ENCODE measurements at places on chromosomes 4 and X.
A peak's percentile ranks its signal among the peaks of the same experiment; 100 is the strongest.

GRCh38 chr4:1556541-1557220 is 127.4 kb downstream of the FAM53A start:
- no peak for DNase-seq

DNA sequence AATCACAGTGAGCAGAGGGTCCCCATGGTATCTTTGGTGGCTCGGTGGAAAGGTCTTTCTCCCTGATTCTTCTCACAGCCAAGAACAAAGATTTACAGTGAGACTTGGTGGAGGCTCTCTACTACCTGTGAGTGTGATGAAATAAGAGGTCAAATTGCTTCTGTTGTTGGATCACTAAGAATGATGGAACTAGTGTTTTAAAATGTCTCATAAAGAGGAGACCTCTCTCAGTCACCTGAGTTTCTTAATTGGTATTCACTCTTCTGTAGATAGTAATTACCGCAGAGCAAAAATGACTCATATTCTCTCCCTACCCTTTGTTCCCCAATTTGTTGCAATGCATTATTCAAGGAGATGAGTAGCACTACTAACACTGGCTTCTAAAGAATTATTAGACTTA is 100.9 kb upstream of the TBC1D9 start:
- DNase-seq, result peak; percentile 2

GRCh38 chrX:107675823-107676555 is 47.7 kb downstream of the PRPS1 start:
- no peak for DNase-seq

- DNase-seq, result peak; percentile 22
These were observed 45.8 kb downstream of the TET2 start for GRCh38 chr4:105192474-105192873.

- DNase-seq, result no peak
These were observed 199.7 kb downstream of the CRLF2 start for GRCh38 chrX:1012678-1013300.

GRCh38 chr4:183360161-183360919 is 38.1 kb upstream of the CLDN24 start:
- no peak for DNase-seq

- DNase-seq, result no peak
These were observed 17.0 kb downstream of the PDGFC start for GRCh38 chr4:156954587-156954986.

- no peak for DNase-seq
These were observed 128.7 kb downstream of the AKAP4 start for GRCh38 chrX:50072110-50072509.

GRCh38 chr4:88674565-88674964 is 23.1 kb downstream of the NAP1L5 start:
- DNase-seq, result no peak

DNA sequence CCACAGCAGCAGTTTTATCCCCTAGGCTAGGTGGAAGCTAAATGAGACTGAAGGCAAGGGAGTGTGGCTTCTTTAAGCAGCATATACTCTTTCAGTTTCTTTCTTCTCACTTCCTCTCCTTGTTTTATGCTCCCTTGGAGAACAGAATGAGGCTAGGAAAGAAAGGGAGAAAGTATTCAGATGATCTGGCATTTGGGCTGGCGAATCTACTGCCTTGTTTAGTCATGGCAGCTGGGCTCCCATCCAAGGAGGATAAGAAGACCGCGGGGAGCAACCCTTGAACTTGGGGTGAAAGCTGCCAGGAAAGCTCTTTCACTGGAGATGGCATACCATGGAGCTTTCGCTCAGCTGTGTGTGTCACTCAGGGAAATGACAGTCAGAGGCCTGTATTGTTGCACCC is 72.1 kb downstream of the ARHGEF38 start:
- DNase-seq, result no peak

- peak; percentile 27 for DNase-seq
These were observed 1.8 kb downstream of the ABCD1 start for GRCh38 chrX:153726286-153727122.

DNA sequence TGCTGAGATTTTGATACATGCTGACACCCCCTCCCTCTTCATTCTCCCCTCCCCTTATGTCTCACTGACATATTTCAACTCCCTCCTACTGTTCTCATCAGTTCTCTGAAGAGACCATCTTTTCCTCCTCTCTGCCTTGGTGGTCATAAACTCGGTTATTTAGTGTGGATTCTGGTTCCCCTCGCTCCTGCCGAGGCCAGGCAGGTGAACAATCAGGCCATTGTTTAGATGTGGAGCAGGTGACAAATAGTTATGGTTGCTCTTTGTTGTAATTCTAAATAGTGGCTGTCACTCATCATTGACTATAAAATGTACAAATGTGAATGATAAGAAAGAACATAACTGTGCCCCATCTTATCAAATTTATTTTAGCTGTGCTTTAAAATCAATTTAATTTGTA is 324.6 kb downstream of the BCOR start:
- no peak for DNase-seq

DNA sequence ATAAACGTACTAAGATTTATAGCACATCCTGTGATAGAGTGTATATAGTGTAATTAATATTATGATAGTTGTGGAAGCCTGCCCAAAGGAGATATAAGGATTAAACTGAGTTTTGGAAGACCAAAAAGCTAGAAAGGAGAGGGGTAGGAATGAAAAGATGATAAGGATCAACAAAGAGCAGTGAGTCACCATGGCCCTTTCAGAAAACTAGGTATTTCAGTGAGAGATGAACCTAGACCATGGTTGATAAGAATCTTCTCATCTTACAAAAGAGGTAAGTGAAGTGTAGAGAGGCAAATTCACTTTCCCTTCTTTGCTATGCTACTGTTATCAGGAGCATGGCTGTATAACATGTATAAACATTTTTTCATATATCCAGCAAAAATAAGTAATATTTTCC is 133.8 kb upstream of the PLAC1 start:
- DNase-seq, result no peak

- no peak for DNase-seq
These were observed 268.6 kb upstream of the SLIT2 start for GRCh38 chr4:19983072-19983471.

- no peak for DNase-seq
These were observed 92.0 kb upstream of the EMCN start for GRCh38 chr4:100609810-100610209.

DNA sequence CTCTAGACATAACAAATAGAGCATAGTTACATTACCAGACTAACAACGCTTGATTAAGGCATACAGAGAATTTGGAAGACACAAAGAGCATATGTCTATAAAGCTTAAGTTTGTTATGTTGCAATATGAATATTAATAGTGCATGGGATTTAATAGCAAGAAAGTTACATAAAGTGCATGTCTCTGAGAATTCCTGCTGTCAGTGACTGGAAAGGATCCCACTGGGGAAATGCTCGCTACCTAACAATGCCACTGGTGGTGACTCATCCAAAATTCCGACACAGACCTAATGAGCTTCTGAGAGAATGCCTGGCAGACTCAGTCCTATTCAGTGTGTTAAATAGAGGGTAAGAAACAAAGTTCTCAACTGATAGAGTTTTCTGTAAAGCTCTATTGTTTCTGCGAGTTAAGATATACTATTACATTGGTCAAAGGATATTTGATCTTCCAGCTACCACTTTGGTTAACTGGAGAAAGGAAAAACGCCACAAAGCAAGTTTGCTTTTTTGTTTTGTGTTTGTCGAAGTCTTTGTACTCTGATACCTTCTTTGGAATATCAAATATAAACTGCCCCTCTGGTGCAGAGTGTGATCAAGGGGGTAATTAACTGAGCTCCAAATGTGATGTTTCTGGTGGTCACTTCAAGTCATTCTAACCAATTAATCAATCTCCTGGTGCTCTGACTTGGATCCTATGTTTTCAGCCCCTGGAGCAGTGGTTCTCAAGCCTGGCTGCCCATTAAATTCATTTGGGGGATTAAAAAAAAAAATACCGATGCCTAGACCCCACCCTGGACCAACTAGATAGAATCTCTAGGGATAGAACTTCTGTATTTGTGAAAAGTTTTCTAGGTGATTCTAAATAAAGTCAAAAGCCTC is 107.9 kb downstream of the PALLD start:
- no peak for DNase-seq

- DNase-seq, result peak; percentile 29
These were observed 1.0 kb upstream of the ARHGAP4 start for GRCh38 chrX:153926858-153927671.
